ENCODE measurements at places on chromosomes 5 and 9.

GRCh38 chr5:107104040-107104995 lies 566.4 kb downstream of the EFNA5 start:
- DNase-seq = peak; percentile 4

DNA sequence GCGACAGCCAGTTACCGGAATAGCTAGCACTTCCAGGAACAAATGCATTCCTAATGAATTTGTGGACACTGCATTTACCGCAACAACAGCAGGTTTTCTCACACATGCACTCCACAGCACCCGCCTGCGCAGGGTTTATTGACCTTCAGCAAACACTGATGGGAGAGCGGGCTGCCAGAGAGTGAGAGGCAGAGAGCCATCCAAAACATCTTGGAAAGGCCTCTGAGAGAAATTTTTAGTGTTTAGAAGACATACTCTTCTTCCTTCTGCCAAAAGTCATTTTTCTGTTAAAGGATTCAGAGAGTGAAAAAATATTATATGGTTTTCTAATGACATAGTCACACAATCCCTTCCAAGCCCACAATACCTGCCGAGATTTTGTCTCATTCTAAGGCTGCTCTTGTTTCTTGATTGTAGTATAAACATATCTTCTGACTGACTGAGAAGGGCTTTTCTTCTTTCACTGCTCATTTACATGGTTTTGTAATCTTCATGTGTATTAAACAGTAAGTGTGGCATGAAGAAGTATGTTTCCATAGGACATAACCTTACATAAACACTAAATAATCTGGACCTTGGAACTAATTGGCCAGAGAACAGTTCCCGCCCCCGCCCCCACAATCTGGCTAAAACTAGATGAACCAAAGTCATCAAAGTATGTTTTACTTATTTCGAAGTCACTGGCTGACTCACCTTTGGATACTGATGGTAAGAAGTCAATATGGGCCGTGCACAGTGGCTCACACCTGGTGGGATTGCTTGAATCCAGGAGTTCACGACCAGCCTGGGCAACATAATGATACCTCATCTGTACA lies 432.5 kb upstream of the MEF2C start:
- DNase-seq = peak; percentile 21

DNA sequence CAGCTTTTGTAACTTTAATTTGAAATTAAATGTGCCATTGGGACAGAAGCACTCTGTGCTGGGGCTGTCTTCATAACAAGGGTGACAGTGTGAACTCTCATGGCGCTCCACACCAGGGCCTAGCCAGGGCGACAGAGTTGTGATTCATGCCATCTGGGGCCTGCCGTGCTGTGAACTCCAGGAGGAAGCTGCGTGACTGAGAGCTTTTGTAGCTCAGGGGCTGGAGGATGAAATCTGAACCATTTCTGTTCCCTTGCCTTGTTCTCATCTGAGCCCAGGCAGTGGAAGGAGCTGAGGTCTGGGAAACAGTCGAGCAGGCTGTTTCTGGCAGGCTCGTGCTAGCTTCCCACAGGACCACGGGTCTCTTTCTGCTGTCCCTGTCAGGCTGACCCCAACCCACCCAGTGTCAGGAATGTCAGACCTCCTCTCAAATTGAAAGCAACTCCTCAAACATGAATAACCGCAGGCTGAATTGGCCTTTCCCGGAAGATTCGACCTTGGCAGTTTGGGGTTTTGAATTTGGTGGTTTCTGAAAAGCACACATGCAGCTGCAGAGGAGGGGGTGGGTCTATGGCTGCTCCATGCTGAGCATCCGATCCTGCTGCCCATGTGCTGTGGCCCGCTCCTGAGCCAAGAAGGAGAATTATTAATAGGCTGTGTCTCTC lies 69.2 kb upstream of the RPS23 start:
- no peak for DNase-seq

- no peak for DNase-seq
Observed at GRCh38 chr9:96522366-96522765, 72.4 kb downstream of the HABP4 start.

- no peak for DNase-seq
Observed at GRCh38 chr5:127007522-127007921, 22.8 kb downstream of the MARCHF3 start.

DNA sequence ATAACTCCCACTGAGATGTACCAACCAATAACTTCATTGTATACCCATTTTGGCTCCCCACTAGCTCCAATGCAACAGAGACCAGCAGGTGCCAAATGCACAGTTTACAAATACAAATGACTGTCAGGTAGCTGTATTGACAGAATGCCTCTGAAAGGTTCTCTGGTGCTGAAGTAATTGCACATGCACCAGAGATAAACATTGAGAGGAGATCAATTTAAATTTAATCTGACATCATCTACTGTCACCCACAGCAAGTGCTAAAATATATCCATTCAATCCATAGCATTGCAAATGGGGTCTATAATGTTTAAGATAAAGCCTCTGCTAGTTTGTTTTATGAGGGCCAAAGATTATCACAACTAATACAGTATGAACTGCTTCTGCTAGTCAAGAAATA lies 80.2 kb downstream of the STX17 start:
- DNase-seq = no peak

DNA sequence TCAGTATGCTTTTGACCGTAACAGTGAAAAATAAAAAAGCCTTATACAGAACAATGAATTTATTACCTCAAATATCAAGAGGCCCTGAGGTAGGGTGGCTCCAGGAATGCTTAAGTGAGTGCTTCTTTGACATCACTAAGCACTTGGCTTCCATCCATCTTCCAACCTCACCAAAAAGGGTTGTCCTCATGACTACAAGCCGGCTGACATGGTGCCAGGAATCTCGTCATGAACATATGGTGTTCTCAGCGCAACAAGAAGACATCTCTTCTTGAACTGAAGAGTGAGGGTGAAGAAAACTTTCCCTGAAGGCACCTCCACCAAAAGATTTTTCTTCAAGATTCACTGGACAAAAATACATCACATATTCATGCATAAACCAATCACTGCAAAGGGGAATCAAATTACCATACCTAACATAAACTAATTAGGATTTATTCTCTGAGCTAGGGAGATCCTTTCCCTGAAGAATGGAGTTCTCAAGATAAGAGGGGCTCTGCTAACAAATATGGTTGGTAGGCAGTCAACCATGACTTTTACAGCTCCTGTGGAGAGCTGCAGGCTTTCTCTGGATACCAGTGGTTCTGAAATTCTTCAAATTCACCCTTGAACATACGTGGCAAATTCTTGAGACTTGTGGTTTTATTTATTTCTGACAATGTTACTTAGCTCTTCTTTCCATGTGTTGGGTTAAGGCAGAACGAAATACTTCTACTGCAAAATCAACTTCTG lies 49.5 kb downstream of the AGXT2 start:
- no peak for DNase-seq

DNA sequence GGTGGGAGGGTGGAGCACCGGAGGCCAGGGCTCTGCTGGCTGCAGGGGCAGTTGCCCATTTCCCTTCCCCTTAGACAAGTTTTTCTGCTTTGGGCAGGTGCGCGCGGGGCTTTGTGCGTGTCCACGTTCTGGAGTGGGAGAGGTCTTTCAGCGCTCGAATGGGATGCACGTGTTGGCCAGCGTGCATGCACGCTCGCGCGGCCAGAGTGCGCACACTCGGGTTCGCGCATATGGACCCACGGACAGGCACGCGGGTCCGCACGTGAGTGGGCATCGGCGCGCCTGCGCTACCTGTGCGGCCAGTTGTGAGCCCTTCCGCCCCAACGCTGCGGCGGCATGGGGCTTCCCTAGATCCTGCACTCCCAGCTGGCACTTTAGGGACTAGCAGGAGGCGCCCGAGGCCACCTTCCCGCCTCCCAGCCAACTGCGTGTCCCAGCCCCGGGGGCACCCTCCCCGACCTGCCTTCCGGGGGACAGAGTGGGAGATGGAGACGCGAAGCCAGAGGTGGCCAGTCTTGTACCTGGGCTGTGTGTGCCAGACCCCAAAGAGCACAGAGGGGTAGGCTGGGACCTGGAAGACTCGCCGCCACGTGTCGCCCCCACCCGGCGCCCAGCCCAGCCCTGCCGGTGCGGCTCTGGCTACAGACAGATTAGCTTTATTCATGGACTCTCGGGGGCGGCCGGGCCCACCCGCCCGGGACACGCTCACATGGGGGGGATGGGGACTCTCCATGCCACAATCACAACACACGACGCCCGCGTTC lies 9.8 kb upstream of the GPRIN1 start:
- DNase-seq = no peak

GRCh38 chr5:157384971-157385709 lies 74.9 kb upstream of the NIPAL4 start:
- no peak for DNase-seq

DNA sequence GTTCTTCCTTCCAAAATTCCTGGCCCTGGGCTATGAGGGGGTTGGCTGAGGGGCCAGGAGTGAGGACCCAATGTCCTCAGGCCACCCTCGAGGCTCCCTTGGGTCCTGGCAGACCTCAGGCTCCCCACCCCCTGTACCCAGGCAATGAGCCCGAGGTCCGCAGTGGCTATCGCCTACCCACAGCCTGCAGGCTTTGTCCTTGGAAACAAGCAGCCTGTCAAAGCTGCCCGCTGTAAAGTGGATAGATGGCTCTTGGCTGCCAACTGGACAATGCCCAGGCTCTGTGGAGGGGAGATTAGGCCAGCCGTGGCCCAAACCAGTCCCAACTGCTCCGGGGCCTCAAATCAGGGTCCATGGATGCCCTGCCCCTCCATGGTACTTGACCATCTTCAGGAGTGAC lies 2.2 kb upstream of the ADGRD2 start:
- no peak for DNase-seq

DNA sequence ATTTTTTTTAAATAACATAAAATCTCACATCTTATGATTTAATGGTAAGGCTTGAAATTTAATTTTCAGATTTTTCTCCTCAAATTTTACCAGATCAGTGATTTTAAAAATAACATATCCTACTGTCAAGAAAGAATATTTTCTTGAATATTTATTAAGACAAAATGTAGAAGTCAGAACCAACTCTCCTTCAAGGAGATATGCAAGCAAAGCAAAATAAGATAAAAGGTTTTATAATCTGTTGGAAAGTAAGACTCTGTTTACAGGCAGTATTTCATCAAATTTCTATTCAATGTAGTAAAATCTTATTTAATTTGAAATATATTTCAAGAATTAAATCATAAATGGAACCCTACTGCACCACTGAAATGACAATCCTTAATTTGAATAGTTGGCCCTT lies 7.3 kb downstream of the AP3B1 start:
- no peak for DNase-seq

DNA sequence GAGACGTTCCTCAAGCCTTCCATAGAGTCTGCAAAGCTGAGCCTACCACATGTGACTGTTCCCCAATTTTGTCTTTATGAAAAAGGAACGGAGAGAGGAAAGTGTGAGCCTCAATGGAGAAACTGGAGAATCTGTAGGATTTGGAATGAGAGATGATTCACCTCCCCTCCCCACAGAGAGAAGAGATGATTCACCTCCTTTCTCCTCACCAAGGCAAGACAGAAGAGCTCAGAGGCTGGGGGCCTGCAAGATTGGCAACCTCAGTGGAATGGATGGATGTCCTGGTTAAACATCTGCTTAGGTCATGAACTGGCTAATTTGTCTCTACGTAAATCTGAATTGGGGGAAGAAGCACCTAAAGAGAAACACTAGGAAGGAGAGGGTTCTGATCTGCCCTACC lies 17.0 kb upstream of the MOCS2 start:
- no peak for DNase-seq

GRCh38 chr9:133979273-133979920 lies 12.7 kb downstream of the VAV2 start:
- peak; percentile 59 for DNase-seq

DNA sequence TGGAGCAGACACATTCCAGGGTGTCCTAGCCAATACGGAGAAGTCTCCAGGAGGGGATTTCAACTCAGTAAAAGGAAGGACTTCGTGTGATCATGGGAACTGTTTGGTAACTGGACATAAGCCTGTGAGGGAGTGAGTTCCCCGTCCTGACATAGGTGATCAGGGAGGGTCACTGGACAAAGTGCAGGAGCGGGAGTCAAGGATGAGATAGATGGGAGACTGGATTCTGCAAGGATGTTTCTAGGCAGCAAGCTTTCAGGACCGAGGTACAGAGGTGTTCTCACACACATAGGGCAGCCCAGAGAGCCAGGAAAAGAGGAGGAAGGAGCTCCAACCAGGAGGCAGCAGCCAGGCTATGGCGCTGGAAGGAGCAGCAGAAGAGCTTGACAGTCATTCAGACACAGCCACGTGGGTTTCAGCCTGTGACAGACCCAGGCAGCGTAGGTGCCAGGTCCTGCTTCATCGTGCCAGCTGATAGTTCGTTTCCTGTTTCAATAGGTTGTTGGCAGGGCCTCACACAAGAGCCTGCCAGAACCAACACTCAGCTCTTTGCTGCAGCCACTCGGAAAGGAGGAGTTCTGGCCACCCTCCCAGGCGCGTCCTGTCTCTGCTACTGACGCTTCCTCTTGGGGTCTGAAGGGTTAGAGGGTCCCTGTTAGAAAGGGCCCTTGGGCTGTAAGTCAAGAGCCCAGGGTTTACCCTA lies 84.1 kb downstream of the AMBP start:
- peak; percentile 72 for DNase-seq
